AG10803 (cell line): ENCODE measurements at places on chromosomes 5 and 9.

DNA sequence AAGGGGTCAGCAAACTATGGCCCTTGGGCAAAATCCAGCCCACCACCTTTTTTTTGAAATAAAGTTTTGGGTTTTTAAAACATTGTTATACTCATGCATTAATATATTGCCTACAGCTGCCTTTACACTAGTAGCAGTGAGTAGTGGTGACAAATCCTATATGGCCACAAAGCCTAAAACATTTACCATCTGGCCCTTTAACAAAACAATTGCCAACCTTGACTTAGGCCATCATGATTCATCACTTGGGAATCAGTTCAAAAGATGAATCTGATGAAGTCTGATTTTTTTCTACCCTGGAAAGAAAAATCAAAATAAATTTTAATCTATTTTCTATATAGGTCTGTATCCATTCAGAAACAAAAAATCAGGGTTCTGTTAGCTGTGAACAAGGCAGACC is 484.9 kb downstream of the BNC2 start:
- peak; percentile 79 for DNase-seq

- no peak for DNase-seq
Observed at GRCh38 chr5:63674881-63675280, 287.4 kb downstream of the HTR1A start.

DNA sequence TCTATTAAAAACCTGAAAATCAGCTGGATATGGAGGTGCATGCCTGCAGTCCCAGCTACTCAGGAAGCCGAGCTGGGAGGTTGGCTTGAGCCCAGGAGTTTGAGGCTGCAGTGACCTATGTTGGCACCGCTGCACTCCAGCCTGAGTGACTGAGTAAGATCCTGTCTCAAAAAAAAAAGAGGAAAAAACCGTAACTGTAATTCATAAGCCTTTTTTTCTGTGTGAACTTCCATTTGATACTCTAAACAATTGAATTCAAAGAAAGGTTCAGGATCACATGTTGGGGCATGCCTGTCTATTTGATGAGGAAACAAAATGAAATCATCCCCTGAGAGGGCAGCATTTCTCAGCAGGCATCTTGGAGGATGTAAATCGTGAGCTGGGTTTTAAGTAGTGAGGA is 38.8 kb downstream of the ITGA2 start:
- peak; percentile 75 for DNase-seq

GRCh38 chr9:105330201-105330600 is 85.8 kb downstream of the SLC44A1 start:
- DNase-seq, result no peak

- no peak for DNase-seq
Observed at GRCh38 chr5:154351566-154351965, 94.2 kb upstream of the SAP30L start.

- peak; percentile 59 for DNase-seq
Observed at GRCh38 chr5:139272471-139273321, 20.8 kb upstream of the MATR3 start.

GRCh38 chr5:137710086-137710485 is 25.8 kb downstream of the KLHL3 start:
- DNase-seq, result no peak

DNA sequence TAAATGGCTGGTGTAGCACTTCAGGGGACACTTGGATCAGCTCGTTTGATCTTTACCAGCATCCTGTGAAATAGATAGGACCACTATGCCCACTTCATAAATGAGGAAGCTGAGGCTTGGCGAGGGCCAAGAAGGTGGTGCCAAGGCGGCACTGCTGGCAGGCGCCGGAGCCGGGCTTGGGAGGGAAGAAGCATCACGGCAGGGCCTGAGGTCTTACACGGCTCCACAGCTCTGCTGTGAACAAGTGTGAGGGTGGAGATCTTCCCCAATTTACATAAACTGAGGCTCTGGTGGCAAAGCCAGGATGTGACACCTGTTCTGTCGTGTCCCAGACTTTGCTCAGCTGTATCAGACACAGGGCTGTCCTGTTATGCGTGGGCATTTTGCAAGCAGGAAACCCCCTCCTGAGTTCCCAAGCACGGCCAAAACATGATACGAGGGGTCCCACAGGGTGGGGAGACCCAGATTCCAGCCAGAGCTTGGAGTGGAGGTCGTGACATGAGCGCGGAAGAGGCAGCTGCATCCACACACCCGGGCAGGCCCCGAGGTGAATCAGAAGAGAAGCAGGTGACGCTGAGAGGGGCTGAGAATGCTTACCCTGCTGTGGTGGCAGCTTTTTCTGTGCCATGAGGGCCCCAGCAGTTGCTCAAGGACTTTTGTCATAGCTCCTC is 117.5 kb upstream of the BOD1 start:
- no peak for DNase-seq

- DNase-seq, result peak; percentile 60
Observed at GRCh38 chr5:122500245-122501088, 188.4 kb downstream of the SNCAIP start.

DNA sequence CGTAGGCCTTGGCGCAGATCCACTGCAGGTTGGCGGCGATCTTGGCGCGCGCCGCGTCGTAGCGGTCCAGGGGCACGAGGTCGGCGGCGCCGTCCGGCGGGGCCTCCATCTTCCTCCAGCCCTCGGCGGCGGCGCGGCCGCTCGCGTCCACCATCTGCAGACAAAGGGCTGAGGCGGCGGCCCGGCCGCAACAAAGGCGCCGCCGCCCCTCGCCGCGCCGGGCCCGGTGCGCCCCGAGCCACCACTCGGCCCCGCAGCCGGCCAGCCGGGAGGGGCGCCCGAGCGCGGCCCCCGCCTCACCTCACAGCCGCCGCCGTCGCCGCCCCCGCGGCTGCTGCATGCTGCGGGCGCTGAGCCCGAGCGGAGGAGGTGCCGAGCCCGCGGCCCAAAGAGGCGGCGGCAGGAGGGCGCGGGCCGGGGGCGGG is 328 bp downstream of the CAMSAP1 start:
- no peak for DNase-seq

GRCh38 chr5:31937226-31937625 is 236.9 kb downstream of the GOLPH3 start:
- DNase-seq, result peak; percentile 39

DNA sequence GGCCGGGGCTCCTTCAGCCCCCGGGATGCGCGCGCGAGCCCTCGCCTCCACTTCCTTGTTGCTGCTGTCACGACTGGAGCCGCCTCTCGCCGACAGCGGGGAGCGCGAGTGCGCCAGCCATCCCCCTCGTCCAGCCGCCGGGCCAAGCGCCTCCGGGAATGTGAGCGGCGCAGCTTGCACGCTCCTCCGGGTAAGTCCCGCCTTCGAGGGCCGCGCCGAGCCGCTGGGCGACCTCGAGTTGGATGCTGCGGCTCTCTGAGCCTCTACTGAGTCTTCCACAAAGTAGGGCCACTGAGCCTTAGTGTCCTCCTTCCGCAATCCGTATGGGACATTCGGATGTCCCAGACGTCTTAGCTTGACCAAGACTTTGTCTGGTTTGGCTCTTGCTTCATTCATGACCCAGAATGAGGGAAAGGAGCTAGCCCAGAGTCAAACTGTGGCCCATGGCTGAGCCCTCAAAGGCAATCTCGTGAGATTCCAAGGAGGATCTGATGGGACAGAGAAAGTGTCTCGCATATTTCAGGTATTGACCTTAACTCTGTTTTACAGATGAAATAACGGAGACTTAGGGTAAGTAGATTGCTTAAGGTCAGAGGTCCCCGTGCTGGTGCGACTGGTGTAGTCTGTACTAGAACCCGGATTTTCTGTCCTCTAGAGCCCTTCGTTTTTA is 586 bp downstream of the HMGXB3 start:
- DNase-seq, result peak; percentile 56

DNA sequence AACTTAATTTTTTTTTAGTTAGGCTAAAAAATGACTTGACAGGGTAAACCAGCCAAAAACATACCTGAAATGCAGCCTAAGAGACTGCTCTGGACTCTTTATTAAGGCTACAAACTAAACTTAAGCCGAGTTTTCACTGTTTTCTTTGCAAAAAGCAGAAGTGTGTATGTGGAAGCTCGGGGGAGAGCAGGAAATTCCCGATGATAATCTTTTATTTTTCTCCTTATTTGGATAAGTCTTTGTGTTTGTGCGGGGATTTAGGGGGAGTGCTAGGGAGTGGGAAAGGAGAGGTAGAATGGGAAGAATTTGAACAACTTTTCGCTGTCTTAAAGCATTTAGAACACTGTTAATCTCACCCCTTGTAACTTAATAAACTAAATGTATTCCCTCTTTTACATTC is 30.7 kb upstream of the GPR21 start:
- no peak for DNase-seq

- no peak for DNase-seq
Observed at GRCh38 chr9:27712806-27713205, 139.5 kb upstream of the C9orf72 start.

- DNase-seq, result no peak
Observed at GRCh38 chr5:77310494-77311213, 100.2 kb downstream of the PDE8B start.

DNA sequence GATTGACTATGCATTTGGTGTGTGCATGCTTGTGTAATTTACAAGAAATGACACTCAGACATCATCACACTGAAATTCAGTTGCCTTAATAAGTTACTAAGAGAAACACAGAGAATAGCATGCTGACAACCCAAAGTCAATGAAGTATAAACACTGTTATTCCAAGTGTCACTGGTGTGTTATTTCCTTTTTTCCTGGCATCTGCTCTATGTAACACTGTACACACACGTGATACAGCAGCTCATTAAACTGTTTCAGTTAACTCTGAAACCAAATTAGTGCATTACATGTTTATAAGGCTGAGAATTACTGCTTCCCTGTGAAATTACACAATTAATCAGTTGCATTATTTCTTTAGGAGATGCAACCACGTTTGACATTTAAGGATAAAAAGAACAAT is 252.7 kb downstream of the EFNA5 start:
- no peak for DNase-seq

- DNase-seq, result peak; percentile 72
Observed at GRCh38 chr9:130445268-130445983, 665 bp downstream of the ASS1 start.

DNA sequence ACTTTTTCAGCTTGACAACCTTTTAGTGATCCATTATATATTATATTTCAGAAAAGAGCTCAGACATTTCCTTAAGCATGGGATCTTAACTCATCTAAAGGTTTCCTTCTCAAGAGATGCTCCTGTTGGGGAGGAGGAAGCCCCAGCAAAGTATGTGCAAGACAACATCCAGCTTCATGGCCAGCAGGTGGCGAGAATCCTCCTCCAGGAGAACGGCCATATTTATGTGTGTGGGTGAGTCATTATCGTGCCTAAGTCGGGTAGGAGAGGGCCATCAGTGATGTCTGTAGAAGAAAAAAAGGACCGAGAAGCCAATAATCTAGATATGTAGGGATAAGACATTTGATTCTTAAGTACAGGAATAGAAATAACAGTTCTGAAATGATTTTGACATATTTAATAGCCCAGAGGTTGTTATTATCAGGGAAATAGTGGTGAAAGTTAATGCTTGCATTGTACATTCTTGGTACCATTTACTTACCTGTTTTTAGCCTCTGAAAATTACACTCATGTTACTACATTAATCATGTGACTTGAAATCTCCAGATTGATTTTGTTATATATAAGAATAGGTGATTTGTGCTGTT is 28.2 kb downstream of the MTRR start:
- DNase-seq, result peak; percentile 31

DNA sequence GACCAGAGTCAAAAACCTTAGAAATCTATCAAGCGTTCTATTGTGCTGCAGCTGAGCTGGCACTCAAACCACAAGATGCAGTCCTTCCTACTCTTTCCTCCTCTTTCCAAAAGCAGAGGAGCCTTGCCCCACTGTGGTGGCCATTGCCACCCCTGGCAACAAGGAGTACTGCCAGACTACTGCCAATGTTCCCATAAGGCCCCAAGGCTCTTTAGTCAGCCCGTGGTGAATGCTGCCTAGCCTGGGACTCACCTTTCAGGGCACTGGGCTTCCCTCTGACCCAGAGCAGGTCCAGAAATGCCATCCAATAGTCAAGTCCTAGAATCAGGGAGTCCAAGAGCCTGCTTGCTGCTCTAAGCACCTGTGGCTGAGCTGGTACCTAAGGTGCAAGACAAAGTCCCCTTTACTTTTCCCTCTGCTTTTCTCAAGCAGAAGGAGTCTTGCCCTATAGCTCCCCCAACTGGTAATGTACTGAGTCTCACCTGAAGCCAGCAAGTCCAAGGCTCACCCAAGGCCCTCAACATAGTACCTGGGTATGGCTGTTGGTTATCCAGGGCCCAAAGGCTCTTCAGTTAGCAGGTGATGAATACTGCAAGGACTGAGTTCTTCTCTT is 219.4 kb downstream of the ATPSCKMT start:
- peak; percentile 34 for DNase-seq

DNA sequence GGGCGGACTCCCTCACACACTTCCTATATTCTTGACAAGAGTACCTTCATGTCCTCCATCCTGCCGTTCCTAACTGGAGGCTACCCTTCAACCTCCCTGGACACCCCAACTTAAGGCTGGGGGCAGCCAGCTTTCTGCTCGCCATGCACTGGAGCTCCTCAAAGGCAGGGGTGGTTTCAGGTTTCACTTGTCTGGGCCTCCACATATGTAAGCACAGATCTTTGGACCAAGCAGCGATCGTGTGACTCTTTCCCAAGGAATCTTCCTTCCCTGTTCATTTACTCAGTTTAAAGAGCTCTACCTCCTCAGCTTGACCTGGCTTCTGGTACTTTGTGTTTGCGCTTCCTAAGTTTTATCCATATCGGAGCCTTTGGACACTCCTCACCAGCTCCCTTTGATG is 34.2 kb upstream of the TRPC7 start:
- DNase-seq, result no peak

GRCh38 chr9:33175649-33176325 is 8.7 kb upstream of the B4GALT1 start:
- no peak for DNase-seq

DNA sequence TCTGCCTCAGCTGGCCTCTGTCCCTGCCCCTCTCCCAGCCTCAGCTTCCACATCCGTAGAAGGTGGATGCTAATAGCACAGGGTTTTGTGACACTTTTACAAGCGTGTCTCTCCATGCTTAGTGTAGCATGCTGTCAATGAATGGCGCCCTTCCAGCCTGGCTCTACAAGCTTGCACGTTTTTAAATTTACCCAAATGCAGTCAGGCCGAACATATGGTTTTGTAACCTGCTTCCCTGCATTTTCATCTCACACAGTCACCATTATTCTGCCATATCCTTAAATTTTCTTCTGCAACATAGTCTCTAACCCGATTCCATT is 28.8 kb downstream of the FAM163B start:
- DNase-seq, result no peak

GRCh38 chr5:127133071-127133470 is 59.8 kb upstream of the C5orf63 start:
- DNase-seq, result no peak

DNA sequence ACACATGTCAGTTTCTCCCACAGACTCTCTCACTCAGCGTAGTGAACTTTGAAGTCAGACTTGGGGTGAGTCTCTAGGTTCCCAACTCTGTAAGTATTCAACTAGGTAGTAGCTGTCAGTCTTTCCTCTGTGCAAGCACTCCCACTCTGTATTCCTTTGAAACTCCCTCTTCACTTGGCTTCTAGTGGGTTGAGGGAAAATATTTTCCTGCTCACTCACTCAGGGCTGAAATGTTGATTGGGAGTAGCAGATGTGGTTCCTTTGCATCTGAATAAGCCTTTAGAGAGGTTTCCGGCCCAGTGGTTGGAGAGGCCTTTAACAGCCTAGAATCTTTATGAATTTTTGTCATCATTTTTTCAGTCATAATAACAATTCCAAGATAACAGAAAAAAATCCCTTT is 18.1 kb upstream of the ARRDC3 start:
- peak; percentile 56 for DNase-seq

GRCh38 chr9:134333234-134333873 is 7.1 kb downstream of the RXRA start:
- DNase-seq, result peak; percentile 26
